PC-9 (cell line): ENCODE measurements at places on chromosomes 7 and 10. TPM values are rescaled to one million over a fixed set of nuclear protein-coding genes. Genes with fewer than 3 reads are reported as not detected.

- no peak overlapping the region for H3K4me3 ChIP-seq
- no peak overlapping the region for H3K27ac ChIP-seq
- peaks cover 11% of the 10 kb centered on the region for H3K27me3 ChIP-seq
- H3K4me1 ChIP-seq, result no peaks in the 10 kb centered on the region
- no peak for DNase-seq
- H3K36me3 ChIP-seq, result no peaks in the 10 kb centered on the region
Observed at GRCh38 chr7:42319631-42320030, 82.6 kb upstream of the GLI3 start.

The AMPH gene
- total RNA-seq, result not detected in 2 replicates

DNA sequence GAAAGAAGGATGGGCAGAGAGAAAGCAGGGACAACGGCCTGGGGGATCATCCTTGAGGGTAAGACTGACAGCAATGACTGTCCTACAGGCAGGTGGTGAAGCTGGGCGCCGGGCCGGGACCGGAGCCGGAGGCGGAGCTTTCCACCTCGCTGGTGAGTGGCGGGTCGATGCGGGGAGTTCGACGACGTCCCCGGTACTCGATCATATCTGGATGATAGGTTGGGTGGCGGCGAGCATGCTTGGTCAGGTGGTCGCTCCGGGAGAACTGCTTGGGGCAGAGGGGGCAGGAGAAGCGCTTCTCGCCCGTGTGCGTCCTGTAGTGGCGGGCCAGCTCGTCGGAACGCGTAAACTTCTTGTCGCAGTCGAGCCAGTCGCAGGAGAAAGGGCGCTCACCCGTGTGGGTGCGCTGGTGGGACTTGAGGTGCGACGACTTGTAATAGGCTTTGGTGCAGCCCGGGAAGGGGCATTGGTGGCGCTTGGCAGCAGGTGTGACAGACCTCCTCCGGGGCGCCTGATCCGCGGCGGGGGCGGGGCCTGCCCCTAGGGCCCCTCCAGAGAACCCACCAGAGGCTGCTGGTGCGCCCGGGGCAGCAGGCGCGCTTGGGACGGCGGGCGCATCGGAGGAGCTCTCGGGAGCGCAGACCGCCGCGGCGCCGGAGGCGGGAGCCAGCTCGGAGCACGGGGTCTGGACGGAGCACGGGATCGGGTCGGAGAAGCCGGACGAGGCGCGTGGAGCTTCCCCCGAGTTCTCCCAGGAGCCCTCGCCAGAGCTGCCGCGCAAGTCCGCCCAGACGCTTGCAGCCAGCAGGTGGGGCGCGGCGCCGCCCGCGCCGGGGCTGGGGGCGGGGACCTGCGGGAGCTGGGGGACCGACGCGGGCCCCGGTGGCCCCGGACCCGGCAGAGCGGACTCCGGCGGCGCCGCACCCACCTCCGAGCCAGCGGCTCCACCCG, 752 bp downstream of the KLF14 start:
- no peaks in the 10 kb centered on the region for H3K27me3 ChIP-seq
- peaks cover 6% of the 10 kb centered on the region; the same call in 1 of the 2 replicates for H3K4me1 ChIP-seq
- H3K27ac ChIP-seq, result no peak overlapping the region

The CUBN gene
- total RNA-seq, result 0.07 and 0.28 TPM in 2 replicates

DNA sequence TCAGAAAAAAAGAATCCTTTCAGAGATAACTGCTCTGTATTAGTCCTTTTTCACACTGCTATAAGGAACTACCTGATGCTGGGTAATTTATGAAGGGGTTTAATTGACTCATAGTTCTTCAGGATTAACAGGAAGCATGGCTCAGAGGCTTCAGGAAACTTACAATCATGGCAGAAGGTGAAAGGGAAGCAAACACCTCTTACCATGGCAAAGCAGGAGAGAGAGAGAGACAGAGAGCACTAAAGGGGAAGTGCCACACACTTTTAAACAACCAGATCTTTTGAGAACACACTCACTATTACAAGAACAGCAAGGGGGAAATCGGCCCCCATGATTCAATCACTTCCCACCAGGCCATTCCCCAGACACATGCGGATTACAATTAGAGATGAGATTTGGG, 114.2 kb downstream of the TES start:
- no peak overlapping the region for H3K4me3 ChIP-seq
- no peak for DNase-seq
- 0 out of 2 replicates have a peak, but pooled peaks cover 5% of the 10 kb centered on the region for H3K4me1 ChIP-seq
- no peak overlapping the region for H3K27ac ChIP-seq

The CSGALNACT2 gene
- total RNA-seq, result 7.2 and 8.5 TPM in 2 replicates

The CPN1 gene
- total RNA-seq, result not detected in 2 replicates
